Hematopoietic multipotent progenitor cell treated with erythropoietin and hydrocortisone succinate and interleukin-3 and kit ligand, for 8 days (in vitro differentiated cells): ENCODE measurements at places on chromosomes 12 and 14.

DNA sequence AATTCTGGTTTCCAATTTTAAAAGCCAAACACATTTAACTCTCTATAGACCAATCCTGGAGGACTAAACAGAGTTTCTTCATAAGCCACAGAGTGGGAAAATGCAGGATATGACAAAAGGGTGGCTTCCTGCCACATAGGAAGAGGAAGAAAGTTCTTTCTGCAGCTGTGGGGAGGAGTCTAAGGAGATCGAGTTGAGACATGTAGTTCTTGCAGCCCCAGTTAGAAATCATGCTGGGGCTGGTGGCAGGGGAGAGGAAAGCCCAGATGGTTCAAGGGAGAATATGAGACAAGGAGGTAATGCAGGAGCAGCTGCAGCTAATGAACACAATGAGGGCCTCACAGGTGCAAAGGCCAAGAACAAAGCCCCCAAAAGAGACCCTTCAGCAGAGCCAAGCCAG is 85.0 kb upstream of the ARID2 start:
- peak; percentile 20 for DNase-seq

- no peak for DNase-seq
Observed at GRCh38 chr14:61454545-61454944, 133.2 kb downstream of the PRKCH start.

DNA sequence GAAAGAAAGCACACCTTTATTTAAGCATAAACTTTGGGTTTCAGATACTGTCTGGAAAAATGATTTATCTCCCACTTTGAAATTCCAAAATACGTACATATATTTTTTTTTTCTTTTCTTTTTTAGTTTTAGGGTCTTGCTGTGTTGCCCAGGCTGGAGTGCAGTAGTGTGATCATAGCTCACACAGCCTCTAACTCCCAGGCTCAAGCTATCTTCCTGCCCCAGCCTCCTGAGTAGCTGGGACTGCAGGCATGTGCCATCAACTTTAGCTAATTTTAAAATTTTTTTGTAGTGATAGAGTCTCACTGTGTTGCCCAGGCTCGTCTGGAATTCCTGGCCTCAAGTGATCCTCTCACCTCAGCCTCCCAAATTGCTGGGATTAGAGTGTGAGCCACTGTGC is 45.9 kb upstream of the PAPLN start:
- no peak for DNase-seq

DNA sequence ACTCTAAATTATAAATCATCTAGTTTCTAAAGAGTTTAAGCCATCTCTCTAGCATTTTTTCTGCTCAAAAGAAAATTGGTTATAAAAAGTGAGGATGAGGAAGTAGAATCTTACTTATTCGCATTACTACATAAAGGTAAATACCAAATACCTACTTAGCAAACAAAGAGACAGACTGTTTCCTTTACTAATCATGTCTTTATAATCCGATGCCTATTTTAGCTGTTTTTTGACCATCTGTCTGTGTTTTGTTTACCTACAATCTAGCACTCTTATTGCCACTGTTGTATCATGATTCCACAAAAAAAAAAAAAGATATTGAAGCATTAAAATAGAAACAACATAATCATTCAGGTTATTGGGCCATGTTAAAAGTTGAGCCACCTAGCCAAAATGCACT is 396.2 kb downstream of the PAWR start:
- DNase-seq: no peak

GRCh38 chr14:102058961-102059360 is 27.9 kb downstream of the HSP90AA1 start:
- no peak for DNase-seq

DNA sequence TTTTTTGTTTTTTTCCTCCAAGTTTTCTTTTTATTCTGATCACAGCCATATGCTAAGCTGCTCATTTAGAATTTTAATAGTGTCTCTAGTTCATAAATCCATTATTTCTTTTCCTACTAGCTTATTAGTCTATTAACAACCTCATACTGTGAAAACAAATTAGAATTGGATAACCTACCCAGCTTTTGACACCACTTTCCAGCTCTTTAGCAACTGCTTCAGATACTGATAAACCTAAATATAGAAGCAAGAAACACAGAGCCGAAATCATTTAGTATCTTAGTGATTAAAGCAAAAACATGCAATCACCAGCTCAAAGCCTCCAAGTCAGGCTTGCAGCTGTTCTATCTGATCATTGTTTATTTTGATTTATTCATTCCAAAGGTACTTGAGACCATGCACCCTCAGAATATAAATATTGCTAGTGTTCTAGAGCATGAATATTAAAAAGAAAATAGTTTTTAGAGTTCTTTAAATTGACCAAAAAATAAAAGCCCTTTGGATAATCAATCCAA is 121.5 kb downstream of the STXBP6 start:
- DNase-seq: no peak

DNA sequence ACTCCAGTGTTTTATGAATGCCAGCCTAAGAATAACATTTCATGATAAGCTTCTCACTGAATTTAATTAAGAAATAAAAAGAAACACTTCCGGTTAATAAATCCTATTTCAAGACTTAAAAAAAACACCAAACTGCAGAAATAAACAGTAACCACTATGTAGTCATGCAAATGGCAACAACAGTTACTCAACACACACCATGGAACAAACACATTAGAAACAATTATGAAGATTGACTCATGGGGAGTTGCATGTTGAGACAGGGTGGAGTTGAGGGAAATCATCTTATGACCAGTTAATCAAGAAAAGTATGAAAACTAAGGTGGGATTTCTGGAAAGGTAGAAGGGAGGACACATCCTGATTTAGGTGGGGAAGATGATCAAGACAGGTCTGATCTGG is 52.7 kb downstream of the PLBD1 start:
- no peak for DNase-seq

DNA sequence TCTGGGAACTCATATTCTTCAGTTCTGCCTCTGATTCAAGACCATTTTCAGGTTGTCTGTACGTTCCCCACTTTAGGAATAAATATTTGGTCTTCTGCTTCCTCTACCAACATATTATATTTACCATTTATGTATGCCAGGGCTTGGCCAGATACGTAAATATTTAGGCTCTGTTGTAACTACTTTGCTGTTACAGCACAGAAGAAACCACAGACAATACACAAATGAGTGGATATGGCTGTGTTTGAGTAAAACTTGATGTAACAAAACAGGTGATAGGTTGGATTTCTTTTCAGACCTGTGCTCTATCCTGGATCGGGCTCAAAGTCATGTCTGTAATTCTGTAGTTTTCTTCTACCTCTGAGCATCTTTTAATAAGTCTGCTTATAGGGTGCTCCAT is 37.5 kb downstream of the RAP1B start:
- DNase-seq: no peak

DNA sequence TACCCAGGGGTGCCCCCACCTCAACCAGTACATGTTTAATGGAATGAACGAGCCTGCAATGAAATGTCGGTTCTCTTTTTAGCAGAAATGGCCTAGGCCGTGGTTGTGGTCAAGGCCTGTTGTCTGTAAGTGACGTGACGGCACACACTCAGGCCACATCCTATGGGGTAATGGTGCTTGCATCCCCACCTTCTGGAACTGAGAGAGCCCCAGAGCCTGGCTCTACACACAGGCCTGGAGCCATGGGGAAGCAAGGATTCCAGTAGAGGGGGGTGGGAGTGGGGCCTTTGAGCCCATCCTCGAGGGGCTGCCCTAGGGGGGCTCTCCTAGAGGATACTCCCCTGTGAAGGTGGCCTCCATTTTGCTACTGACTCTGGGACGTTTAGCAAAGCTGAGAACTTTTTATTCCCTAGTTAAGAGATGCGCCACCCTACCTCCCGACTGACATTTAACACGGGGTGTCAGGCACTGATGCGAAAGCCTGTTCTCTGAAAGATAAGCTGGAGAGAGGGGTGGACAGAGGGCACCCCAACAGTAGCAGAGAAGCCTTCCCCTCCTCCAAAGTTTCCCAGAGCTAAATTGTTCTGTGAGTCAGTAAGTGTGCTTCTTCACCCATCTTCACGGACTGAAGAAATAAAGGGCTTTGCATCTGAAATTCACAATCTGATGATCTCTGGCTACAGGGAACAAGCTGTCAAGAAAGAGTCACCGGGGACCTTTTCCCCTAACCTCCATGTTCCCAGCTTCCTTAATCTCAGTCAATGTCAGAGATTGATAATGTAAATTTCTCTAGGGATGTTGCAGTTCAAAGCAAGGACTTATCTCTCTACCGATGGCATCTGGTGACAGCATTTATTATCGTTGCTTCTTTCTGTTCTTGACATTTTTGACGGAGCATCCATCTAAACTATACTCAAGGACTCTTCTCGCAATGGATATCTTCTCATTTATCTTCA is 6.8 kb downstream of the RIN3 start:
- peak; percentile 81 for DNase-seq

GRCh38 chr14:51849097-51849496 is 11.3 kb upstream of the GNG2 start:
- DNase-seq: no peak

GRCh38 chr12:32407795-32408194 is 8.4 kb downstream of the FGD4 start:
- no peak for DNase-seq

DNA sequence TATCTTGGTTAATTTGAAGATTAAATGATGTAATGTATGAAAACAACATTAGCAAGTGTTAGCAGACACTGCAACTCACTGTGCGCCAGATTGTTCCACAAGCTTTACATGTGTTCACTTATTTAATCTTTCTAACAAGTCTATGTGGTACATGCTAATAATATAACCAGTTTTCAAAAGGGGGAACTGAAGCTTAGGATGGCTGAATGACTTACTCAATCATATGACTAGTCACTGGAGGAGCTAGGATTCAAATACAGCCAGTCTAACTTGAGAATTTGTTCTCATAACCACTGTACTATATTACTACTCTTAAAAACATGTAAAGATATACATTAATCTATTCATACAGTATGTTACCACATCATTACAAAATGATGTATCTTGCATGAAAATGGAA is 60.5 kb upstream of the LRIG3 start:
- no peak for DNase-seq

- no peak for DNase-seq
Observed at GRCh38 chr12:52035926-52036325, 15.3 kb upstream of the NR4A1 start.

DNA sequence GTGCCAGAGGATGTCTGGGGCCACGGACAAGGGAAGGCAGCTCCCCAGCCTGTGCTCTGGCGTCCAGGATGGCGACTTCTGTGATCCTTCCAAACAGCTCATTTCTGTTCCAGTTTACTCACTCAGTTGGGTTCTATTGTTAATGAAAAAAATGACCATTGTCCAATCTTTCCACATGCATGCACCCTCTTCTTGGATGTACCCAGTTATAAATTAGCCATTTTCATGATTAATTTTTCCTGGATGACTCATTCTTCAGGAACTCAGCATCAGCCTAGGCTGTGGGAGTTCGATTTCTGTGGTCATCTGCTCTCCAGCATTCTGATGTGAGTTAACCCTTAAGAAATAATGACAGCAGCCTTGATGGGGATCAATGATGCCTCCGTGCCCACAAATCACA is 926.8 kb downstream of the BCL11B start:
- no peak for DNase-seq

DNA sequence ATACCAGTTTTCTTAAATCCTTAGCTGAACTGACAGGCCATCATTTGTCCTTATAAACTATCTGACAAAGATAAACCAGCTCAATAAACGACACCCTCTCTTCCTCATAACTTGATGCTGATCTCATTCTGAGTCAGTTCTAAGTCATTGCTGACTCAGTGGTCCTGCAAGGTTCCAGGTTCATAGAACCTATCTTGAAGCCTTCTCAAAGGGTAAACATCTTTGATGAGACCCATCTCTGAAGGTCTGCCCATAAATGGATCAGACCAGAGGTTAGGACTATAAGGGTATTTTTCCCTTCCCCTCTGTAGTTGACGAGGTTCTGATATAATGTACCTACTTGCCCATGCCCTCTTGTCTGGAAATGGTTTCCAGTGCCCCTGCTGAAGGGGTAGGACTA is 11.9 kb downstream of the NAA25 start:
- no peak for DNase-seq

DNA sequence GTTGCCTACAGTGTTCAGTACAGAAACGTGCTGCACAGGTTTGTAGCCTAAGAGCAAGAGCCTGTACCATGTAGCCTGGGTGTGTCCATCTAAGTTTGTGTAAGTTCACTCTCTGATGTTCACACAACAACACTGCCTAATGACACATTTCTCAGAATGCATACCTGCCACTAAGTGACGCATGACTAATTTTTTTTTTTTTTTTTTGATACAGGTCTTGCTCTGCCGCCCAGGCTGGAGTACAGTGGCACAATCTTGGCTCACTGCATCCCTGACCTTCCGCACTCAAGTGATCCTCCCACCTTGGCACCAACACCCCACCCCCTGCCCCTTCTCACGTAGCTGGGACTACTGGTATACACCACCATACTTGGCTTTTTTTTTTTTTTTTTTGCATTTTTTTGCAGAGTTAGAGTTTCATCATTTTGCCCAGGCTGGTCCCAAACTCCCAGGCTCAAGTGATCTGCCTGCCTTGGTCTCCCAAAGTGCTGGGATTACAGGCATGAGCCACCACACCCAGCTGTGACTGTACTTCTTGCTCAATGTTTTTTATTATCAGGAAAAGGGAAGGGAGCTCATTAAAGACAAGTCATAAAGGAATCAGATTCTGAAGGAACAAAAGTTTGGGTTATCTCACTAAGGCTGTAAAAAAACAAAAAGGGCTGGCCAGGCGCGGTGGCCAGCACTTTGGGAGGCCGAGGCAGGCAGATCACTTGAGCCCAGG is 10.0 kb upstream of the CDC42BPB start:
- DNase-seq: no peak

GRCh38 chr12:42382013-42382696 is 56.2 kb downstream of the PPHLN1 start:
- no peak for DNase-seq

GRCh38 chr14:51627313-51627712 is 24.4 kb upstream of the FRMD6 start:
- DNase-seq: no peak

DNA sequence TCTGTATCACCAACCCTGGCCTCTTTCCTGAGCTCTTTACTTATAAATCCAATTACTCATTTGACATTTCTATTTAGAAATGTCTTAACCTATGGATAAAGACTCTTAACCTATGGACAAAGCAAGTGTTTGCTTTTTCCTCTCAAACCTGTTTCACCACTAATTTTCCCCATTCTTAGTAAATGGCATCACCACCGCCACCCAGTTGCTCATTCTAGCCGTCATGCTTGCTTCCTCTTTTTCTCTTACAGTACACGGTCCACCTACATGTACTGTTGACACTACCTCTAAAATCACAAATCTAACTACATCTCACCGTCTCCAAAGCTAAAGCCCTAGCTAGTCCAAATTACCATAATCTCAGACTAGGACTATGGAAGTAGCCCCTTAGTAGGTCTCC is 60.0 kb downstream of the CAPS2 start:
- DNase-seq: no peak

GRCh38 chr14:90184094-90184493 is 72.3 kb upstream of the PSMC1 start:
- DNase-seq: no peak

GRCh38 chr12:105949391-105949790 is 189.4 kb downstream of the NUAK1 start:
- no peak for DNase-seq

DNA sequence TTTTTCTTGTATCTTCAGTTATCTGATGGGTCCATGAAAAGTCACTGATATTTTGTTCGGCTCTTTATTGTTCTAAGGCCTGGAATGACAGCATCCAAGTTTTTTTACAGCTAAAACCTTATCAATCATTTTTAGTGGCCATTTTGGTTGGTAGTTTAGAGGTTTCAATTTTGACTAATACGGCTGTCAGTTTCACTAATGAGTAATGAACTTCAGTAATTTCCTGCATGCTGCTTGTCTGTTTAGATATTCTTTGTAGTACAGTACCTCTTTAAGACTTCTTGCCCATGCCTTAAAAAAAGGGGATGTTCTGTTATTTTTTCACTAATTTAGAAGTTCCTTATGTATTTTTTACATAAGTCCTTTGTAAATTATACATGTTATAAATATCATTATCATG is 176.7 kb downstream of the LRFN5 start:
- DNase-seq: no peak
